ENCODE measurements at places on chromosomes 7 and 10. TPM values are rescaled to one million over a fixed set of nuclear protein-coding genes. Genes with fewer than 3 reads are reported as not detected.

PLEKHS1 gene
- polyA plus RNA-seq, result not detected

PVRIG gene
- polyA plus RNA-seq, result 94.5 TPM

TEX36 gene
- polyA plus RNA-seq, result not detected

GJC3 gene
- polyA plus RNA-seq, result not detected

BAG3 gene
- 3.9 TPM for polyA plus RNA-seq

SLC18A3 gene
- not detected for polyA plus RNA-seq

VIPR2 gene
- polyA plus RNA-seq, result not detected

PIK3CG gene
- 27.7 TPM for polyA plus RNA-seq

ZNF487 gene
- 6.1 TPM for polyA plus RNA-seq

ERVW-1 gene
- 0.06 TPM for polyA plus RNA-seq

ABCC2 gene
- 0.33 TPM for polyA plus RNA-seq

PKD2L1 gene
- polyA plus RNA-seq, result not detected

SORCS1 gene
- polyA plus RNA-seq, result not detected

C10orf90 gene
- polyA plus RNA-seq, result not detected

MUC3A gene
- not detected for polyA plus RNA-seq

LRRC61 gene
- polyA plus RNA-seq, result 29.1 TPM

OR9A2 gene
- polyA plus RNA-seq, result not detected

PNLIPRP3 gene
- polyA plus RNA-seq, result not detected

RBM20 gene
- polyA plus RNA-seq, result not detected

CTTNBP2 gene
- polyA plus RNA-seq, result not detected

SDK1 gene
- polyA plus RNA-seq, result not detected

NEURL1 gene
- 0.35 TPM for polyA plus RNA-seq

PHTF2 gene
- 23.3 TPM for polyA plus RNA-seq

OR2A1 gene
- not detected for polyA plus RNA-seq

DHX32 gene
- 6.8 TPM for polyA plus RNA-seq

RHBDD2 gene
- polyA plus RNA-seq, result 66.0 TPM

ERLIN1 gene
- 8.7 TPM for polyA plus RNA-seq

TFPI2 gene
- not detected for polyA plus RNA-seq
